C1 segment of cervical spinal cord (tissue), 14 donors: ENCODE measurements at places on chromosomes 1 and 21.

GRCh38 chr1:46596846-46597245 is 7.2 kb downstream of the MKNK1 start:
- no peak for DNase-seq

GRCh38 chr1:161313554-161314200 is 504 bp upstream of the SDHC start:
- DNase-seq: peak; percentile 31

DNA sequence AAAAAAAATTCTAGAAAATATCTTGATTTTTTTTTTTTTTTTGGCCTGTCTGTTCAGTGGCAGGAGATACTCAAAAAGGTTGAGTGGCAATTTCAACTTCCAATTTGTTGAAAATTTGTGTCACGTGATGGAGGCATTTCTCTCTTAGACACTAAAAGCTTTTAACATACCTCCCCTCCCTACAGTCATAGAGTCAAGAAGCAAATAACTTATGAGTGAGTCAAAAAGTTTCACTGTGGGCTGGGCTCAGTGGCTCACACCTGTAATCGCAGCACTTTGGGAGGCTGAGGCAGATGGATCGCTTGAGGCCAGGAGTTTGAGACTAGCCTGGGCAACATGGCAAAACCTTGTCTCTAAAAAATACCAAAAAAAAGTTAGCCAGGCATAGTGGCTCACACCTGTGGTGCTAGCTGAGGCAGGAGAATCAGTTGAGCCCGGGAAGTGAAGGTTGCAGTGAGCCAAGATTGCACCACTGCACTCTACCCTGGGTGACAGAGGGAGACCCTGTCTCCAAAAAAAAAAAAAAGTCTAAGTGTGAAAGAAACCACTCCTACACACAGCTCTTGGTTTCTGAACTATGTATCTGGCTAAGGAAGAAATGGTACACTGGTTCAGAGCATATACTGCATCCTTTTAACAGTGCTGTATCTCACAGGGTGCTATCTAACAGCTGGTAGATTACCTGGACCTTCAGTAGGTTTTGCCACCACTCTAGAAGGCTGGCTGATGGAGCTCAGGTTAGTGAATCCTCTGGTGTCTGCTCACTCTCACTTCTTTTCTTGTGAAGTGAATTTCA is 11.6 kb upstream of the BSDC1 start:
- DNase-seq: no peak

DNA sequence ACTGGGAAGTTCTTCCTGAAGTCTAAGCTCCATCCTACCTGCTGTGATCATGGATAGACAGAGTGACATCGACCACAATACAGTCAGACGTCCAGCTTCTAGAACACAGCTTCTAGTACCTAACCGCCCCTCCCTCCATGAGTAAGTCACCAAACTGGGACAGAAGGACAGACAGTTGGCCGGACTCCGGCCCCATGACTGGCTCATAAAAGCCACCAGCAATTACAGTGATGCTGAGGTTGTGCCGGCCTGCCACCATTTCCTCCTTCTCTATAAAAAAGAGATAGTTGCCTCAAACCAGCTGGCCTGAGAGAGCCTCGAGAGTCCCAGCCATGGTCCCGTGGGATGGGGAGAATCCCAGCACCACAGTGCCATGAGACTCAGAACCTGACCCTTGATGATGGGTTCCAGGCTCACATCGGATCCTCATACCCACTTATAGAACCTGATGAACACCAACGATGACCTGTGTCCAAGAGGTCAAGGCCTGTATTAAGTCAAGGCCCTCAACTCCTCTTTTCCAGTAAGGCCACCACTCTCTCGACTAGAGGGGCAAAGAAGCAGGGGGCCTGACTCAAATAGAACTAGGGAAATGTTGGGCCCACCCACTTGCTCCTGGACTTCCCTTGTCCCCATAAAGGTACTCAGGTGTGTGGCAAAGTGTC is 3.4 kb downstream of the MEF2D start:
- DNase-seq: no peak

DNA sequence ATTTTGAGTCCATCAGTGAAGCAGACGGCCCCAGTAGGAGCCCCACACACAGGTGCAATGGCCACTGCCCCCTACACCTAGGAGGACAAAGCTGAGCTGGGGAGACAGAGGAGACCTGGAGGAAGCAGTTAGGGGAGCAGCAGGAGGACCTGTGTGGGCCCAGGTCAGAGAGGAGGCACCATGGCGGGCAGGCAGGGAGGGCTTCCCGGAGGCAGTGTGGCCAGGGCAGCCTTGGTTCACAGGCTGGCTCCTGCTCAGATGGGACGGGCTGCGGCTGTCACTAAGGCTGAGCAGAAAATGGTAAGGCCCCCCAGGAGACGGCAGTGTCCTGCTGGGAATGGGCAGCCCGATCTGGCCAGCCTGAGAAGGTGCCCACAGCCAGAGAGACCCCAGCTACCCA is 15.4 kb downstream of the MEGF6 start:
- no peak for DNase-seq

DNA sequence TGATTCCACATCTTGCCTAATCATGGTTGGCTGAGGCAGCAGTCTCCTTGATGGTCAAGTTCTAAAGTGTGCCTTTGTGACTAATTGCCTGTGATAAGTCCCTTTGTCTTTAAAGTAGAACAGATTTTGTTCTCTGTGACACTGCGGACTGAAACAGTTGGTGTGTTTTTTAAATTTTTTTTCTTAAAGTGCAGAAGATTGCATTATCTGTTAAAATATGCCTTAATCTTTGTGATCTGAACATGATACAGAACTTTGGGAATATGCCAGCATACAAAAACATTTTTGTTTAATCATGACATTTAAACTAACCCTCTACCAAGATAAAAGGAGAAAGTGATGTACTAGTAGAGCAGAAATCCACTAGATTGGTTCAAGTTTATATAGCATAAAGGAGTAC is 1260.6 kb upstream of the ADGRL2 start:
- DNase-seq: no peak

GRCh38 chr21:18771845-18772380 is 368.3 kb upstream of the TMPRSS15 start:
- DNase-seq: no peak

- DNase-seq: no peak
Measured at GRCh38 chr1:101509370-101509769, 272.6 kb downstream of the S1PR1 start.

GRCh38 chr1:207991583-207992026 is 80.7 kb upstream of the CD34 start:
- DNase-seq: no peak

- DNase-seq: no peak
Measured at GRCh38 chr1:6704746-6705145, 3.1 kb upstream of the DNAJC11 start.
